Left kidney (tissue), 8 donors: ENCODE measurements at places on chromosomes 7 and 10. TPM values are rescaled to one million over a fixed set of nuclear protein-coding genes. Genes with fewer than 3 reads are reported as not detected.

The GTF2IRD1 gene
- 65.9 TPM for polyA plus RNA-seq

The COL26A1 gene
- 22.5 TPM for polyA plus RNA-seq

The STOX1 gene
- polyA plus RNA-seq: 9.1 TPM

The AUTS2 gene
- 110 TPM for polyA plus RNA-seq

The AKR1C8 gene
- 0.20 TPM for polyA plus RNA-seq

The CLDN4 gene
- 56.5 TPM for polyA plus RNA-seq

The SPDYE17 gene
- polyA plus RNA-seq: not detected

The NXPH1 gene
- 0.25 TPM for polyA plus RNA-seq

DNA sequence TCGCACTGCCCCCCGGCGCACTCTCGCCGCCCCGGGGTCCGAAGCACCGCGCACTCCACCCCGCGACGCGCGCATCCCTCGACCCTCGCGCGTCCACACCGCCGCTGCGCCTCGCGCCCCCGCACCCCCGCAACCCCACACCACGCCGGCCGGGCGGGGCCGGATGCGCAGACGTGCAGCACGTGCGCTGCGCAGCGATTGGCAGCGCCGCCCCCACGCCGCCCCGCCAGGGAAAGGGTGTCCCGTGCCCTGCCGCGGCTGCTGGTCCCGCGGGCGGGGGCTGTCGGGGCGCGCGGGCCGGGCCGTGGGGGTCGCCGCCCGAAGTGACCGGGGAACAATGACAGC, 53.7 kb upstream of the KDM7A start:
- DNase-seq: no peak

DNA sequence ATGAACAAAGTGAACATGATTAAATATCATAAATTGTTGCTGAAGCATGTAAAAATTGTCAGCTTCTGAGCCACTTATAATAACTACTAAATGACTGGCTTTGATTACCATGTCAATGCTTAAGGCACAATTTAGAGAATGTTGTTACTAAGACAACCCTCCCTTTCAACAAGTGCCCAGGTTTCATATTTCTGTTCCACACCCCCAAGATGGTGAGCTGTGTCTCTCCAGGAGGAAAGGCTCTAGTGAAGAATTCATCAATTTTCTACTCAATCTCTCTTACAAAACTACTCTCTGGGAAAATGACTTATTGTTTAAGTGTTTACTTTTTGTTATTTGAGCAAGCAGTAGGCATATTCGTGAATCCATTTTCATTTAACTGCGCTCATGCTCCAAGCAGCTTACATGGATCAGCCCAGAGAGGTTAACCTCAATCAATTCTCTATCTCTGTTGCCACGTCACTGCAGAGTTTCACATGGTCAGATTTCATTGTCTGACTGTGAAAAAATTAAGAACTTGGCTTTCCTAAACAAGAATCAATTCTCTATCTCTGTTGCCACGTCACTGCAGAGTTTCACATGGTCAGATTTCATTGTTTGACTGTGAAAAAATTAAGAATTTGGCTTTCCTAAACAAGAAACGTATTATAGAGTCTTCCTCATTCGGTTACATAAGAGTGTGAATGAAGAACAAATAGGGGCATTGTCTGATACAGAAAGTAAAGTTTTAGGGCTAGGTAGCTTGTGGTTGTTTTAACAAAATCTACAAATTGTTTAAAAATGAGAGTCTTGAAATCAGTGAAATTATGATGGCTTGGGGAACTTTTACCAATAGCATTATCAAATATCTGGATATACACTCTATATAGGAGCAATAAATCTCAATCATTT, 49.7 kb downstream of the CCDC71L start:
- no peak for DNase-seq

- DNase-seq: no peak
Measured at GRCh38 chr7:27088002-27088922, 7.5 kb downstream of the HOXA1 start.

DNA sequence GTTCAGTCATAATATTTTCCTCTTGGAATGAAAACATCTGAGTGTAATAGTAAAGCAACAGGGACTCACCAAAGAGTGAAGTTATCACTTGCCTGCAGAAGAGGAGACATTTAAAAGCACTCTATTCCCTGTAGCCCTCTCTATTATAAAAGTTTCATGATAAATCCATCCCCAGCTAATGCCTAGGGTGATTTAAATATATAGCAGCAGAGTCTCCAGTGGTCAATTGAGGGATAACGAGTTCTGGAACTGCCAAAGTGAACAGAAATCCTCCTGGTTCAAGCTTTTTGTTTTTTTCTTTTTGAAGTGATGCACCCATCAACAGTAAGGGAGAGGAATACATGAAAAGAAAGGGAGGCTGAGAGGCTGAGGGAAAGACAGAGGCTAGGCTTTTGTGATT, 87.3 kb downstream of the EVX1 start:
- DNase-seq: no peak

GRCh38 chr7:1974290-1975101, 258.2 kb downstream of the MAD1L1 start:
- DNase-seq: no peak

DNA sequence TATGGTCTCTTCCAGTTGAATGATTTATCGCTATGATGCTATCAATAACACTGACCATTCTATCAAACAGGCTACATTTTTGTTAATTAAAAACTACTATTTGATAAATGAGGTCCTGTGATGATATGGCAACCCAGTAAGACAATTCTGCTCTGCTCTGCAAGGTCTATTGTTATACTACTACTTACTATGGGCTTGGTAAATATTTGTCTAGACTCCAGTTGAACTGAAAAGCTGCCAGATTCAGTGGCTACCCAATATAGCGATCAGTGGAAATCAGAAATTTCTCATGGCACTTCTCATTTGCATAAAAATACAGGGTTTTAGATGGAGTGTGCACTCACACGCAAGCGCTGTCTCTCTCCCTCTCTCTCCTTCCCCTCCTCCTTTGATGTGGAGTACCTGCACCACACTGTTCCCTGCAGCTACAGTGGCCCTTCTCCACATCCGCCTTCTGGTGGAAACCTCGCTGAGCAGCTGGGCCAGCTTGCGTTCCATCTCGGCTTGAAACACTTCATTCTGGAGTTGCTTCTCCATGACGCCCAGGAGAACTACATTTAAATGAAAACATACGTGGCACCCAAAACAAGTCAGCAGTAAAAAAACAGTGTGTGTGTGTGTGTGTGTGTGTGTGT, 77.9 kb downstream of the KIAA1549 start:
- no peak for DNase-seq

DNA sequence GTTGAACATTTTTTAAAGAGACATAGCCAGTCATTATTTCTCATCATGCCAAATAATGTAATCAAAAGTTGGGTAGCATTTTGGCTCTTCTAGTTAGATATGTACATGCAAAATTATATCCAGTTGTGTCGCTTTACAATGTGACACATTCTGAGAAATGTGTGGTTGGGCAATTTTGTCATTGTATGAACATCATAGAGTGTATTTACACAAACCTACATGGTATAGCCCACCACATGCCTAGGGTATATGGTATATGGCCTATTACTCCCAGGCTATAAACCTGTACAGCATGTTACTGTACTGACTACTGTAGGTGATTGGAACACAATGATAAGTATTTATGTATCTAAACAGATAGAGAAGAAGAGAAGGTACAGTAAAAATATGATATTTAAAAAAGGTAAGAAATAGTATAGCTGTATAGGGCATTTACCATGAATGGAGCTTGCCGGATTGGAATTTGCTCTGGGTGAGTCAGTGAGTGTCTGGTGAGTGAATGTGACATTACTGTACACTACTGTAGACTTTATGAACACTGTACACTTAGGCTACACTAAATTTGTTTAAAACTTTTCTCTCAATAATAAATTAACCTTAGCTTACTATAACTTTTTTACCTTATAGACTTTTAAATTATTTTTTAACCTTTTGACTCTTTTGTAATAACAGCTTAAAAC, 16.5 kb downstream of the ZNF365 start:
- no peak for DNase-seq

DNA sequence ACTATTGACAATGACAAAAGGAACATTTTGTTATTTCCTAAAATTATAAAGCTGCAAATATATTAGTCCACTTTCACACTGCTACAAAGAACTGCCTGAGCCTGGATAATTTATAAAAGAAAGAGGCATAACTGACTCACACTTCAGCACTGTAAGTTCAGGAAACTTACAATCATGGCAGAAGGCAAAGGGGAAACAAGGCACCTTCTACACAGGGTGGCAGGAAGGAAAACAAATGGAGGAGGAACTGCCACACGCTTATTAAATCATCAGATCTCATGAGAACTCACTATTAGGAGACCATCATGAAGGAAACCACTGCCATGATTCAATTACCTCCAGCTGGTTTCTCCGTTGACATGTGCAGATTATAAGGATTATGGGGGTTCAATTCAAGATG, 203.1 kb downstream of the TPK1 start:
- no peak for DNase-seq

DNA sequence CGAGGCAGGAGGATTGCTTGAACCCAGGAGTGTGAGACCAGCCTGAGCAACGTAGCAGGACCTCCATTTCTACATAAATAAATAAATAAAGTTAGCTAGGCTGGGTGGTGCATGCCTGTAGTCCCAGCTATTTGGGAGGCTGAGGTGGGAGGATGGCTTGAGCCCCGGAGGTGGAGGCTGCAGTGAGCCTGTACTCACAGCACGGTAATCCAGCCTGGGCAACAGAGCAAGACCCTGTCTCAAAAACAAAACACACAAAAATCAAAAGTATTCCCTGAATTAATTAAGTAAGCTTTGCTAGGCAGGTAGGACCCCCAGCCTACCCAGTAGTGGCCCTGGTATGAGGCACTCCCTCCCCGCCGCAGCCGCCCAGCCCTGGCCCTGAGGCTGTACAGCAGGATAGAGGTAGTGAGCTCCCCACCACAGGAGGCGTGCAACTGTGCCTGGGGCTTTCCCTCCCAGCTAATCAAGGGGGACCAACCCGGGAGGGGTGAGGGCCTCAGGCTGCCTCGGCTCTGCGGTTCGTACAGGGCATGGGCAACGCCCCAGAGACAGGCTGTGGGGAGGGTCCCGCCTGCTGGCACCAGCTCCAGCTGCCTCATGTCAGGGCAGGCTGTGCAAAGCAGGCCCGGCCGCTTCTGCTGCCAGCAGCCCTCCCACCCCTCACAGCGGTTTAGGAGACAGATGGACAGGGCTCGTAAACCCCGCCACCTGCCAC, 1.0 kb upstream of the CYP2W1 start:
- no peak for DNase-seq

- no peak for DNase-seq
Measured at GRCh38 chr10:761376-761775, 71.9 kb upstream of the DIP2C start.

DNA sequence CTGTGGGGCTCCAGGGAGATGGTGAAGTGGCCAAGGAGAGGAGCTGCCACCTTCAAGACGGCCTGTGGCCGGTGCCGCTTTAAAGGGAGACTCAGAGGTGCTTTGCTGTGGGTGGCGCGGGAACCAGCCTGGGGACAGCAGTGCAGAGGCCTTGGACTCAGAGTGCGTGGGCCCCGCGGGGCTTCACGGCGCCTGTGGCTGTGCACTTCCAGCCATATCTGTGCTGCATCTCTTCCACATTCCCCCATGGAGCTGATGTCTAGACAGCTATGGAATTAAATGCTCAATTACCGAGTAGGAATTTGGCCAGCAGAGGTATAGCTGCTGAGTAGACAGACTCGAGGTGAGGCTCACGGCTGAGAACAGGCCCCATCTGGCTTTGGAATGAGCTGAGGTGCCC, 41.7 kb downstream of the HTRA1 start:
- no peak for DNase-seq

GRCh38 chr7:148212731-148213130, 377.8 kb upstream of the C7orf33 start:
- no peak for DNase-seq

GRCh38 chr10:92727141-92727540, 37.4 kb downstream of the HHEX start:
- no peak for DNase-seq

DNA sequence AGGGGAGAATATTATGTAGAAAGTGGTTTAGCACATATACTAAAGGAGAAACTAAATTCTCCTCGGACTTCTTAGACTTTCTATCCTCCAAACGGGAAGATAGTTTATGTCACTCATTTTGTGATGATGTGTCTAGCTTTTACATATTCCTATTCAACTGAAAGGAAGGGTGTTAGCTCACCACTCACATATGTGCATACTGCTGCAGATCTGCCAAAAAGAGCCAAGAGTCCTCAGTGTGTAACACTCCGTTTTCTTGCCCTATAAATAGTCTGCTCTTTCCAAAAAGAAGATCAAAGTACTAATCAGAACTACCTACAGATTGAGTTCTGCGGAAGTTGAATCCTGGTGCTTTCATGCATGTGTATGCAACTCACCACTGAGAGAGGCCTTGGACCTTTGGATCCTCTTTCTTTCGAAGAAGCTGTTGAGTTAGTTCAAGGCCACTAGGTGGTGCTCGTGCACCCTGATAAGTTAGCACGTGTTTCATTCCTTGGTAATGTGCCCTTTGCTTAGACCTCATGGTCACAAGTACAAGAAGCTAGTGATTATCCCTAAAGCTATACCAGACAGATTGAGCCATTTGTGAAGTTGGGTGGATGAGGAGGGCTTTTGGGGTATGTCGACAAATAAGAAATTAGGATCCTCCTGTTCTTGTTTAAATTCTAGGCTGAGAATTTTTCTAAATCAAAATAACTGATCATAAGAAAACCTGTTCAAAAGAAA, 14.1 kb downstream of the YAE1 start:
- peak; percentile 89 for DNase-seq

- DNase-seq: no peak
Measured at GRCh38 chr7:10918093-10918590, 55.5 kb upstream of the PHF14 start.

- DNase-seq: no peak
Measured at GRCh38 chr7:120402079-120402767, 129.2 kb downstream of the KCND2 start.
